Dermis microvascular lymphatic vessel endothelial cell (primary cell): ENCODE measurements at places on chromosomes 6 and 20.
A peak's percentile ranks its signal among the peaks of the same experiment; 100 is the strongest.

DNA sequence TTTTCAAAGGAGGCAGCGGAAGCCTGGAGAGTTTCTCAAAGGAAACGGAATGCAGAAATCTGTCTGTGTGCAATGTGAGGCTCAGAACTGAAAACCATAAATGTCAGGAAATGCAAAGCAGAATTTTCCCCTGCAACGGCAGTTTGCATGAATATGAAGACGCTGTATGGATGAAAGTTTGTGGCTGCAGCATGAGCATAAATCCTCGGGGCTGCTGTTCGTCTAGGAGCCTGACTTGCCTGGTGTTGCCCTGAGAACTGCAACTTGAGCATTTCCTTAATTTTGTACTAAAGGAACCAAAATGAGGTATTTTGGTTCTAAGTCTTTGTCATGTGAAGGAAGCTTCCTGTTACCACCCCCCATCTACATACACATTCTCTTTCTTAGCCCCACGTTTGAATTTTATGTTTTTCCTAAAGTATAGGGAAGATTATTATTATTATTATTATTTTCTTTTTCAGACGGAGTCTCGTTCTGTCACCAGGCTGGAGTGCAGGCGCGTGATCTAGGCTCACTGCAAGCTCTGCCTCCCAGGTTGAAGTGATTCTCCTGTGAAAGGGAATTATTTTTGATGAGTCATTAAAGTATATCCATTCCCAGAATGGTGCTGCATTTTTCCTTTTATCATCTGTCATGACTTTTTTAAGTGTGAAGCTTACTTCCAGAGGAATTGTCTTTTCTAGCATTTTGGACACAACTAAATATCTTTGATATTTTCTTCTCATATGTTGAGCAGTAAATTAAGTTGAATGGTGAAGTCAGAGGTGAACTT lies 33.1 kb downstream of the MTHFD1L start:
- no peak for DNase-seq

- no peak for DNase-seq
These were observed 209.0 kb upstream of the CITED2 start for GRCh38 chr6:139583420-139583819.

DNA sequence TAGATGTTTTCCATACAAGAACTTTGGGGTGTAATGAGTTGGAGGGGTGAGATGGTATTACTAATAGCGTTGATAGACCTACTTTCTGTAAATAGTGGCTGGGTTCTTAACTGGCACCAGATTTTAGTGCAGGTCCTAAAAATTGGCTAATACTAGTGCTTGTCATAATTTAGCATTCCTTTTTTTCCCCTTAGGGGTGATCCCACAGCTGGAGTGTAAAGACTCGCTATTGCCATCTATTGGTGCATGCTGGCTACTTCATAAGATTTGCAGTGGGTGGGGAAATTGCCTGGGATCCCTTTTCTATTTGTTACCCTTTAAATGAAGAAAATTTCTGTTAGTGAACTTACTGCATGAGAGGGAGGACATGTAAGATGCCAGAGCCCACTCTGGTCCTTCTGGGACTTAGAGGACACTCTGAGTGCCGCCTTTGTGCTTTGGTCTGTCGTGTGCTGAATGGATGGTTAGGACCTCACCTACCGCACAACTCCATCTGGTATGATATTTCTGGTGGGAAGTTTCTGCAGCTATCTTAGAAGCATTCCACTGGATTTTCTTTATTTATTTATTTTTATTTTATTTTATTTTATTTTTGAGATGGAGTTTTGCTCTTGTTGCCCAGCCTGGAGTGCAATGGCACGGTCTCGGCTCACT lies 195.5 kb downstream of the JARID2 start:
- peak; percentile 68 for DNase-seq

DNA sequence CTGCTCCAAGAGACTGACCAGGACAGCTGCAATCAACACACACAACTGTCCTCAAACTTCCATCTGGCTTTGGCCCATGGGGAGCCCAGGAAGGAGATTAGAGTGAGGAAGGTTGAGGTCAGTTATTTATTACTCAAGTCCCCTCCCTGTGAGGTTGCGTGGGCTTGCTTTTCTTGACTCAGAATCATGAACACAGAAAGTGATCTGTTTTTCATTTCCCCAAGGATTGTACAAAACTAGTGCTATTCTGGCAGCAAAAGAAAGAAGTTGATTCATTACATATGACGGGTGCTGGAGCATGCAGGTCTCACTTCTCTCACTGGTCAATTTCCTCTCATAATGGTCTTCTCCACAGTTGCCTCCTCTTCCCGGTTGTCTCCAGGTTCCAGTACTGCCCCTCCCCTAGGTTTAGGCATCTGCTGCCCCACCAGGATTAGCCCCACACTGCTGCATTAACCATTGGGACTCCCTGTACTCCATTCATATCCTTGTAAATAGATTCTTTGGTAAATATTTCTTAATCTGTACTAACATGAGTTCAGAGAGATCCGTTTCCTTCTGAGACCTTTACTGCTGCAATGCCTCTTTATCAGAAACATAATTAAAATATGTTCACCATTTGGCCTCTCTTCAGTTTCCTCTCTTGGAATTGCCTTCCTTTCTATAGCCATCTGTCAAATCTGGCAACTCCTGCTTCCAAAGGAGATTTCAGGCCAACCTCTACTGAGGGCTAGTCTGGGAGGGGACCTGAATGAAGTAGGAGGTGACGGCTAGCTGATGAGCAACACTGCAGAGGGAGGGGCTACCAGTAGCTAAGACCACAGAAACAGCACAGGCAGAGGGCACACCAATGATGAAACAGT lies 888.8 kb downstream of the QKI start:
- DNase-seq = peak; percentile 2

DNA sequence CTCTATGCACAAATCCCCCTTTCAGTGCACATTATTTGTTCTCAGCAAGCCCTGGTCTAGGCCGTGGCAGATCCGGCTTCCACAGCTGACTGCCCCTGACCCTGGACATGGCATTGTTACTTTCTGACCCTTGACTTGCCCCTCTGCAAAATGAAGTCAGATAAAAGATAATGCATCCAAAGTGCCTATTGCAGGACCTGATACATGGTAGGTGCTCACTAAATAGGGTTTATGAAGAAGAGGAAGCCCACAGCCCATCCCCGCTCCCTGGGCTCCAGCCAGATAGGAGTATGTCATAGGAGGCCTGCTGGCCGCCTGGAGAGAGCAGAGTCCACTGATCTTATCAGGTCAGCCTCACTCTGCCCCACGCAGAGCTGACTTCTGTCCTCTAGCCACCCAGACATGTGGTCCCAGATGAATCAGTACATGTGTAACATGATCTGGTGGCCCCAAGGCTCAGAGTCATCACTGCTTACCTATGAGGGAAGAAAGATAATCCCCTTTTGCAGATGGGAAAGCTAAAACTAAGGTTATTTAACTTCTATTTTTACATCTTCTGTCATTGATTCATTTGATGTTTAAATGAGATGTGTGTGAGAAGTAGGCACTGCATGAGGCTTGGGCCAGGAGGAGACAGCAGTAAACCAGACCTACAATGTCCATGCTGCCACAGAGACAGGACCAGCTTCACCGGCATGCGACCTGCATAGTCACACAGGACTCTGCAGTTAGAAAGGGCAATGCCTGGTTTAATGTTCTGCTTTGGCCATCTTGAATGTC lies 20.4 kb downstream of the MAFB start:
- no peak for DNase-seq

DNA sequence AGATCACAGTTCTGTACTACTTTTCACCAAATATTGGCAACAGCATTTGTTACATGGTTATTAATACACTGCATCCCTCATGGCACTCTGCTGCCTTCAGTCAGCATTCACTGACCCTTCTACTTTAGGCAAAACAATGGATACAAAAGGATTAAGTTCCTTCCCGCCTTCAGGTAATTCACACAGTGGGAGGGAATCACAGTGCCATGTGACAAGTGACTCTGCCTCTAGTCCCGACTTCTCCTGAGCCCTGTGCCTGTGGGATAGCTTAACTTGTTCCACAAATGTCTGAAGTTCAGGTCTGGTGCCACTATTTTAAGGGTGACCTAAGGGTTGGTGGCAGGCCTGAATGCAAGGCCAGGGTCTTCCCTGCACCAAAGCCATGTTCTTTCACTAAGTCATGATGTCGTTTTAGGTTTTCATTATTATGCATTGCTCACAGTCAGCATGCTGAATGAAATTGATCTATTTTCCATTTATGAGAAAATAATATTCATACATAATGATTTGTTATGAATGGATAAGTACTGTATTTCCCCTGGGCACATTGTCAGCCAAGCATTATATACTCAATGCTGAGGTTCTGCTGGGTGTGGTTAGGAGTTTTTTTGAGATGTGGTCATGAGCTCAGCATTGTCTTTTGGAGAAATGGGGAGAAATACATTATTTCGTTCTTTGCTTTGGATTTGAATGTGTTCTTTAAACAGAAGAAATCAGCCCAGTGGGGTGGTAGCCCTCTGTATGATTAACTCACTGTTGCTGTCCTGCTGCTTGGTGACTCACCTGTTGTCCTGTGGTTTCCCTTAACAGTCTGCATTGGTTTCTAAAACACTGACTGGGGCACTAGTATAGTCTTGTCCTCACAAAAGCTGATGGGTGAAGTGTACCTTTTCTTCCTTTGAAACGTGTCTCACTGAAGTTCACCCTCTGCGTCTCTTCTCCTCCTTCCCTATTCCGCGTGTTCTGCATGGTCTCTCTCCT lies 66.4 kb downstream of the AFDN start:
- DNase-seq = peak; percentile 29

- DNase-seq = peak; percentile 95
These were observed 98.1 kb downstream of the HIVEP2 start for GRCh38 chr6:142846883-142847287.

DNA sequence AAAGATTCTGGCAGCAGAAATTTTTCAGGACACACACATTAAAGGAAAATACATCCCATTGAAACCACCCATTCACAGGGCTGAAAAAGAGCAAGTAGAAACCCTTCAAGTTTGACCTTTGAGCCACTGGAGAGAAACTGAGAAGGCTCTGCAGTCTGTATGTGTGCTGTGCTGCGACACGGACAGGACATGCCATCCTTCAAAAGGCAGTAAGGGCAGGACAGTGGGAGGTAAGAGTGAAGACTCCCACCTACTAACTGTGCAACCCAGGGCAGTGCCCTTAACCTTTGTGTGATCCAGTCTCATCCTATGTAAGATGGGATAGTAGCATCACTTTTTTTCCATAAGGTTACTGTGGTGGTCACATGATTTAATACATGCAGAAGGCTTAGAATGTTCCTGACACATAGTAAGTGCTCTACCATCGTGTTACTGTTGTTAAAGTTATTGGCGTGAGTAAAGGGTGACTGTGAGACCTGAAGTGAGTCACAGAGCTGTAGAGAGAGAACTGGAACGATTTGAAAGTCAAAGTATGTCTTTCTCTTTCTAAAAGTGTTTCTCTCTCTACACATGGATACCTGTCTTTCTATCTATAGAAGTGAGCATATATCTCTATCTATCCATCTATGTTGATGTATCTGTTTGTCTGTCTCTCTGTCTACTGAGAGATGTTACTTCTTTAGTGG lies 153.7 kb upstream of the OLIG3 start:
- DNase-seq = no peak

DNA sequence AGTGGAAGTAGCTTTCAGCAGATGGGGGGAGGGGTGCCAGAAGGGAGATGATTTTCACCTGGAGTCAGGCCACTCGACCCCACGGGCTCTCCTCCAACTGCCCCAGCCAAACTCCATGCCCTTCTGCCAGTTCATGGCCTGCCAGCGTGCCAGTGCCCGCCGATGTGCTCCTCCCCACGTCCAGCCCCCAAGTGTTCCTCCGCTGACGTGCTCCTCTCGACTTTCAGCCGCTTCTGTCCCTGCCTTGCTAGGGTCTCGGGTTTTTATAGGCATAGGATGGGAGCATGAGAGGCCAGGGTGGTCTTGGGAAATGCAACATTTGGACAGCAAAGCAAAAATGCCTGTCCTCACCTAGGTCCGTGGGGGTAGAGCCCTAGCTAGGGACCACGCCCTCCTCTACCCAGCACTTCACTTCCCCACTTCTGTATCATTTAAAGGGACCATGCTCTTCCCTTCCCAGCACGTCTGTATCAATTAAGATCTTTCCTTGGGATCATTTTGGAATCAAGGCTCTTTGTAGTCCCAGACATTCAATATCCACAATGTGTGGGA lies 54.4 kb downstream of the PRND start:
- no peak for DNase-seq

DNA sequence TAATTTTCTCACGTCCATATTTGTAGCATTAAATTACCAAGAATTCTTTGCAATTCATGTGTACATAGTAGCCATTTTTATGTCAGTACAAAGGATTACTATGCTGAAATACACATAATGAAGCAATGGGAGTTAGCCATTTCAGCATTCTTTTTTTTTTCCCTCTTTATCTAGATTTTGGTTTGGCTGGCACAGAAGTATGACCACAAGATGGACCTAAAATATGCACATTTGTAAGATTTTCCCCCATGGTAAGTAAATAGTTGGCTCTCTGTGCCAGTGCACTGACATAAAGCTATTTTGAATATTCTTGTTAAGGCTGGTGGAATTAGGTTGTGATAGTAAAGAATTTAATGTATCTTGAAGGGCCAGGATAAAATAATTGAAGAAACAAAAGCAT lies 486.1 kb upstream of the BTBD3 start:
- no peak for DNase-seq

DNA sequence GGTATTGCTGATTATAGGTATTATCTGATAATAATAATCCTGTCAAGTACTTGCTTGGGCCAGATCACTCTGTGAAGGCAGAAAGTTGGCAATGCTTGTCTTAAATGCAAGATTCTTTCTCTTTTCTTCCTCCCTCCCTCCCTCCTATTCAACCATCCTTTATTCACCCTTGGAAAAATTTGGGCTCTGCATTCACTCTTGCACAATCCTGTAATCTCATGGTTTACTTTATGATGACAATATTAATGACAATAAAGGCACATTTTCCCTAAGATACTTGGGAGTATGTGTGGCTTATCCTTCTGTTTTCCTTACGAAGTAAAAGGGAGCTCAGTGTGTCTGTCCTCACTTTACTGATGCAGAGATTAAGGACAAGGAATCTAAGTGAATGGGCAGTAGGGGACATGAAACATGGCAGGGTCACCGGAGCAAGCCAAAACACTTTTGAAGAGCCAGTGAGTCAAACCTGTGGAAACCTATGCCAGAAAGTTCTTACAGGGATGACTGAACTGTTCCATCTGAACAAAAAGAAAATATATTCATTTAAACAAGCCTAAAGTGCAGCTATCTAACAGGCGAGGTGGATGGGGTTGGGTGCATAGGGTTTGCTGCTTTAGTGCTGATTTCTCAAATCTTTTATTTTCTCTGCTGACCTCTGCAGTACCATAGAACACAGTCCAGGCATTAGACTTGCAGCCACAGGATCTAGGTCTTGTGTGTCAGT lies 14.6 kb upstream of the RIPOR2 start:
- no peak for DNase-seq
